ENCODE measurements at places on chromosomes 11 and 22.
A peak's percentile ranks its signal among the peaks of the same experiment; 100 is the strongest.

DNA sequence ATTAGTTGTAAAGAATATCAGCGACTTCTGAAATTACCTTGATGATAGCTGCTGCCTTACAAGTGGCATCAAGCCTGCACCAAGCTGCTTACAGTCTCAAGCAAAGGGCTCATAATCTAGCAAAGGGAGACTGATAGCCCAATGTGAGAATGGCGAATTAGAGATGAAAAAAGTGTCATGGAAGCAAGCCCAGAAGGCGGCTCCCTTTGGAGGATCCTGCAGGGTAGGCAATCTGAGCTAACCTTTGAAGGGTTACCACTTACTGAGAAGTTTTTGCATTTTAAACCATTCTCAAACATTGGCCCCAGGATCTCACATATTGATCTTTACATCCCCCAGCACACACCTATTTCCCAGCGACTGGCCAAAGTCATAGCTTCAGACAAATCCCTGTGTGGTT is 18.5 kb downstream of the GAB2 start:
- no peak for DNase-seq

GRCh38 chr22:50507421-50507990 is at the start of gene LMF2:
Gene LMF2 (minus strand): TSS chr22:50507702. CDS start chr22:50507675, 27 bp downstream.
- peak; percentile 63 for DNase-seq

DNA sequence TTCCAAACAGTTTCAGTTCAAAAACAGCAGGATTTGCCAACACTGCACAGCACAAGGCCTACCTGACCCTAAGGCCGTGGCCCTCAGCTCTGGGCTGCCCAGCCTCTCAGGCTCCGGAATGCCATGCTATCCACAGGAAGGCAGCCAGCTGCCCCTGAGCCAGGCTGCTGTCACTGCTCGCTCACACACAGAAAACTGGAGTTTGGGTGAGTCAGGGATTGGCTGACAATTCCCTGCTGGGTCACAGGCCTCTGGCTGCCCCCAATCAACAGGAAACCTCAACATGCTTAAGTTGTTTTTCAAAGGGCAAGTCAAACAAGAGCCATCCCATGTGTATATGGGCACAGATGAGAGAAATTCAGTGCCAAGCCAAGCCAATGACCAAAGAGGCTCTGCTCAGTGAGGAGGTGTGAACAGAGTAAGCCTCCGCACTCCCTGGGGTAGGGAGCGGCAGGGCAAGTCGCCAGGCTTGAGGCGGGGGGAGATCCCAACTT is 50.2 kb downstream of the RPL27A start:
- no peak for DNase-seq

DNA sequence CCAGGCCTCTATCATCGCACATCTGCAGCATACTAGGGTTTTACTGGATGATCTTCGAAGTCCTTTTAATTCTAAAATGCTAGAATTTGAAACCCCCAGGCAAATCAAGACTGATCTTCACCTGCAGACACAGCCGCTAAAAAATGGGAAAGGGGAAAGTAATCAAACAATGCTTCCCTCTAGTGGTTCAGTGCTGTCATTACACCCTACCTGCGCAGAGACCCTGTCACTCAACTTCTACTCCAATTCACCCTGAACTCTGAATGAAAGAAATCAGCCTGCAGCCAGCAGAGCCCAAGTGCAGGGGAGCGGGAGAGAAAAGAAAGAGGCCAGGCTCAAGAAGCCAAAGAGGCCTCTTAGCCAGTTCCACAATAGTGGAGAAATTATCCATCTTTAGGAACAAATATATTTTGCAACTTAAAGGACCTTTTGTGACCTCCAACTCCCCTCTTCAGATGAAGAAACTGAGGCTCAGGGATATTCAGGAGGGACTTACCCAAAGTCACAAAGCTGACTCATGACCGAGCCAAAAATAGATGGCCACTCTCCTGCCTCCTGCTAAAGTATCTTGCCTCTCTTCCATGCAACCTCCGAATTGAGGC is 33.0 kb downstream of the SERGEF start:
- peak; percentile 45 for DNase-seq

DNA sequence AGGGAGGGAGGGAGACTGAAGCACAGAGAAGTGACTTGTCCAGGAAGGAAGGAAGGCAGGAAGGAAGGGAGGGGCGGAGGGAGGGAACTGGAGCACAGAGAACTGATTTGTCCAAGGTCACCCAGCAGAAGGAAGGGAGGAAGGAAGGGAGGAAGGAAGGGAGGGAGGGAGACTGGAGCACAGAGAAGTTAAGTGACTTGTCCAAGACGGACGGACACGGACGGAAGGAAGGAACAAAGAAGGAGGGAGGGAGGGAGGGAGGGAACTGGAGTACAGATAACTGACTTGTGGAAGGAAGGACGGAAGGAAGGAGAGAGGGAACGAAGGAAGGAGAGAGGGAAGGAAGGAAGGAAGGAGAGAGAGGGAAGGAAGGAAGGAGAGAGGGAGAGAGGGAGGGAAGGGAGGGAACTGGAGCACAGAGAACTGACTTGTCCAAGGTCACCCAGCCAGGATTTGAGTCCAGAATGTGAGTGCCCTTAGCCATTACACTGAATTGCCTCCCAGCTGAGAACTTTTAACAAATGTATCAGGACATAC is 1.5 kb downstream of the SLC35F2 start:
- DNase-seq: no peak

All from NCI-H1092 treated with DMSO at 0.1 percent for 48 hours (cell line).